ENCODE measurements at places on chromosomes 2 and 18. TPM values are rescaled to one million over a fixed set of nuclear protein-coding genes. Genes with fewer than 3 reads are reported as not detected.

GRCh38 chr2:241354668-241355658, 1.1 kb upstream of the FARP2 start:
- peak; percentile 98 for DNase-seq
- H3K27me3 ChIP-seq: no peaks in the 10 kb centered on the region
- H3K4me1 ChIP-seq: peaks cover 44% of the 10 kb centered on the region
- H3K36me3 ChIP-seq: peaks cover 37% of the 10 kb centered on the region
- H3K27ac ChIP-seq: peak overlapping the region; percentile 53

- peak overlapping the region; percentile 88 for H3K4me3 ChIP-seq
- peaks cover 61% of the 10 kb centered on the region for H3K4me1 ChIP-seq
- peak overlapping the region; percentile 83 for H3K27ac ChIP-seq
- no peaks in the 10 kb centered on the region for H3K27me3 ChIP-seq
- no peak for DNase-seq
- H3K36me3 ChIP-seq: peaks cover 23% of the 10 kb centered on the region
Observed at GRCh38 chr2:113891265-113891959, 1.5 kb downstream of the ACTR3 start.

- no peak overlapping the region for H3K4me3 ChIP-seq
- H3K4me1 ChIP-seq: peaks cover 18% of the 10 kb centered on the region
- H3K36me3 ChIP-seq: no peaks in the 10 kb centered on the region
- DNase-seq: no peak
- H3K27ac ChIP-seq: 0 out of 2 replicates have a peak overlapping the region, but pooled peaks have one; percentile 16
Observed at GRCh38 chr2:168201584-168202116, 45.7 kb downstream of the STK39 start.

GRCh38 chr2:17644997-17645720, 104.7 kb downstream of the VSNL1 start:
- H3K4me3 ChIP-seq: no peak overlapping the region

- H3K27ac ChIP-seq: no peak overlapping the region
- no peaks in the 10 kb centered on the region for H3K4me1 ChIP-seq
- no peak overlapping the region for H3K4me3 ChIP-seq
- DNase-seq: no peak
- H3K36me3 ChIP-seq: no peaks in the 10 kb centered on the region
Observed at GRCh38 chr2:15242936-15243461, 318.1 kb downstream of the NBAS start.

DNA sequence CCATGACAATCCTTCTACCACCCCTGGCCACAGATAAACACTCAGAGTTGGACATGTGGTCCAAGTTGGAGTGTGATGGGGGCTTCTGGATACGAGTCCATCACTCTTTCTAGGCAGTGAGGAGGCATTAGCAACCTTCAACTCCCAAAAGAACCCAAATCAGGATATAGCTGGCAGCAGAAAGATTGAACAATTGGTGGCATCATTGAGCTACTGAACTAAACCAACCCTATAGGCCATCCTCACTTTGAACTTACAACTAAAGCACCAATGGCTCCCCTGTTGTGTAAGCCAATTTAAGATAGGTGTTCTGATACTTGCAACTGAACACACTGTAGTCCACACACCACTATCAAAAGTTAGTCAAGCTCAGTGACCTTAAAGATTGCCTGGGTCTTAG, 24.0 kb upstream of the MARCO start:
- peaks cover 36% of the 10 kb centered on the region for H3K4me1 ChIP-seq
- no peaks in the 10 kb centered on the region for H3K27me3 ChIP-seq

DNA sequence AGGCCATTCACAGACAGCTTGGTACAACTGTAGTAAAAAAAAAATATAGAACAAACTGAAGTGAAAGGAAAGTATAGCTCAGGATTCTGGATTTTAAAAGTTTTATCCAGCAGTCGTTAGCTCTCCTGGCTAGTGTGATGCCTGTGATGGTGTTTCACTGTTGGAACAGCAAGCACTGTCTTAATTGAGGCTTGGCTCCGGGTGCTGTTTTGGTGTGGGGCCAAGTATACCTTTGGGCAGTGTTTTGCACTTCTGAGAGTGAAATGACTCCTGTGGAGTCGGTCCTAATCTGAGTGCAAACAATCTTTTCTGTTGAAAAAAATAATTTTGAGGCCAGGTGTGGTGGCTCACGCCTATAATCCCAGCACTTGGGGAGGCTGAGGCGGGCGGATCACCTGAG, 28.7 kb upstream of the RAB1A start:
- no peak overlapping the region for H3K4me3 ChIP-seq
- no peaks in the 10 kb centered on the region for H3K27me3 ChIP-seq
- no peaks in the 10 kb centered on the region for H3K36me3 ChIP-seq
- H3K27ac ChIP-seq: no peak overlapping the region

DNA sequence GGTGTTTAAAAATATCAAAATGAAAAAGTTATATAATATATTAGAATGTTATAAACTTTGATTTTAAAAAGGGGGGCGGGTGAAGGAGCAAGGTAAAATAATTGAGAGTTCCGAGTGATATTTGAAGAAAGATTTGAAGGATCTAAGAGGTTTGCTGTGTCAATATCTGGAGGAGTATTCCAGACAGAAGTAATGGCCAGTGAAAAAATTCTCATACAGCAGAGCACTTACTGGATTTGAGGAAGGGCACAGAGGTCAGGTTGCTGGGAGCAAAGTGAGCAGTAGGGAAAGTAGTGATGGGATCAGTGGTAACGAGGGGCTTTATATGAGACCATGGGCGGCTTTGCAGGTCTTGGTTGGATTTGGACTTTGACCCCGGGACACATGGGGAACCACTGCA, 531.5 kb downstream of the ADCYAP1 start:
- no peak overlapping the region for H3K4me3 ChIP-seq
- DNase-seq: no peak
- H3K27me3 ChIP-seq: no peaks in the 10 kb centered on the region
- no peak overlapping the region for H3K27ac ChIP-seq
- no peaks in the 10 kb centered on the region for H3K4me1 ChIP-seq

DNA sequence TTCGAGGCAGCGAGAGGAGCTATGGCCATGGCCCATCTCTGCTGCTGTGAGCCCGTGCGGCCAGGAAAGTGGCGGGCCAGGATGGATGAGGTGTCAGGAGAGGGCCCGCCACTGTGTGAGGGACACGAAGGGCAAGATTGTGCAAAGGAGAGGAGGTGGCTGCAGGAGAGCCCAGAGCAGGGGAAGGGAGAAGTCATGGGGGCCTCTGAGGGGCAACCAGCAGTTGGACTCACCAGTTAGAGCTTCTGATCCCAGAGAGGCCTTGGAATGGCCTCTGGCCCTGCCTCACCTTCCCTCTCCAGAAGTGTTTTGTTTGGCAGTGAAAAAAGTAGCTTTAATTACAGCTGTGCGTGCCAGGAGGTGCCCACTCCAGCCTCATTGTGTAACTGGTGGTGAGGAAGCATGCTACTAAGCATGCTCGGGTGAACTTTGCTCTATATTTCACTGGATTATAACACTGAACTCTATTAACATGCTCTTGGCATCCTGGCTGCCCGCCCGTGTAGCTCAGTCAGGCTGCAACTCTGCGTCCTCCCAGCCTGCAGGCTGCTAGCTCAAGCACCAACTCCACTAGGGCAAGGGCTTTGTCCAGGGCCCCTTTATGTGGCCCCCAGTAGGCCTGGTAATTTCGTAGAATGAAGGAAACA, 34.2 kb downstream of the IMPA2 start:
- no peaks in the 10 kb centered on the region for H3K36me3 ChIP-seq
- no peak overlapping the region for H3K4me3 ChIP-seq
- no peaks in the 10 kb centered on the region for H3K27me3 ChIP-seq
- DNase-seq: peak; percentile 71
- peaks cover 16% of the 10 kb centered on the region for H3K4me1 ChIP-seq

- H3K36me3 ChIP-seq: no peaks in the 10 kb centered on the region
- no peaks in the 10 kb centered on the region for H3K27me3 ChIP-seq
- no peak overlapping the region for H3K4me3 ChIP-seq
- DNase-seq: no peak
- H3K4me1 ChIP-seq: no peaks in the 10 kb centered on the region
Observed at GRCh38 chr18:28575123-28575522, 398.2 kb upstream of the CDH2 start.

- no peaks in the 10 kb centered on the region for H3K27me3 ChIP-seq
- no peak overlapping the region for H3K4me3 ChIP-seq
- no peak overlapping the region for H3K27ac ChIP-seq
- peaks cover 7% of the 10 kb centered on the region for H3K36me3 ChIP-seq
- no peaks in the 10 kb centered on the region for H3K4me1 ChIP-seq
Observed at GRCh38 chr2:177520324-177520723, 127.8 kb downstream of the AGPS start.

DNA sequence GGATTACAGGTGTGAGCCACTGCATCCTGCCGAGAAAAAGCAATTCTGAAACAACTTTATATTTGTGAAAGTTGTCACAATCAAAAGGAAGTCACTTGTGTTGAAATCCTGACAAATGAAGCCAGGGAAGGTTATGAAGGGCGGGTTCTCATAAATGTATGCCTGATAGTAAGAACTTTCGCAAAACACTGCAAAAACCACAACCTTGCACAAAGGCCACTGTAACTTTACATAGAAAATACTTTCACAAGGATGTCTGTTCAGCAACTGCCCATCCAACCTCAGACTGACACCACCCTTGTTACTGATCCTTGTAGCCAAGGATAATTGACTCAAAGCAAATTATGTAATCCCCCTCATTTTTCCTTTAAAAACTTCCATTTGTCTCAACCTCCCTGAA, 90.6 kb downstream of the SLC4A3 start:
- H3K27ac ChIP-seq: 0 out of 2 replicates have a peak overlapping the region, but pooled peaks have one; percentile 38
- H3K27me3 ChIP-seq: no peaks in the 10 kb centered on the region
- no peak overlapping the region for H3K4me3 ChIP-seq
- DNase-seq: peak; percentile 68

DNA sequence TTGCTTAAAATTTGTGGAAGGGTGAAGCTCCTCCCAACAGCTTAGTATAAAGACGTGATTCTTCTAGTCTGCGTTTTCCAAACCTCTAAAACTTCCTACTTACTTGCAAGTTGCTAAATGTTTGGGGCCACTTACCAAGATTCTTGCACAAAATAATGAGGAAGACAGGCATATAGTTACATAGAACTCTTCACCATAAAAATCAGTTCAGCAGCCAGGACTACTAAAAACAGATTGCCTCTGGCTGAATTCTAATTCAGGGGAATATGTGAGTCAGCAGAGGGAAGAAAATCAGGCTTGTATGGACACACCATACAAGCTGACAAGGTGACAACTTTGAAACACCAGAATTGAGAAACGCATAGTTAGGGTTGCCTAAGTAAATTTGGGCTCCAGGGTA, 2.8 kb upstream of the PEX13 start:
- H3K36me3 ChIP-seq: no peaks in the 10 kb centered on the region
- H3K4me3 ChIP-seq: peak overlapping the region; percentile 87
- DNase-seq: peak; percentile 95
- peaks cover 54% of the 10 kb centered on the region for H3K4me1 ChIP-seq
- peak overlapping the region; percentile 98 for H3K27ac ChIP-seq

DNA sequence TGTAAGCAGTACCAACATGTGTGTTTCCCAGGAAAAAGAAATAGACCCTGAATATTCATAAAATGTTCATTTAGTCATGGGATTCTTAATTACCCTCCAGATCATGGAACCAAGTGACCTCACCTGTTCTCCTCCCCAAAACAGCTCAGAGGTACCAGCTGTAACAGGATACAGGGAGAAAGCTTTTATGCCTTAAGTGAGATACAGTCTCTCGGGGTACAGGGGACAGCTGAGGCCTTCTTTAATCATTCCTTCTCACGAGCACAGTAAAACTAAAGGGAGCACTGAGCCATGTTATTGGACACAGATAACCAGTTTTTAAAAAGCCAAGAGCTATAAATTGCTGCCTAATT, 16.6 kb downstream of the EPHA4 start:
- H3K4me1 ChIP-seq: no peaks in the 10 kb centered on the region
- H3K36me3 ChIP-seq: no peaks in the 10 kb centered on the region
- no peak overlapping the region for H3K27ac ChIP-seq
- no peaks in the 10 kb centered on the region for H3K27me3 ChIP-seq
- DNase-seq: no peak

The SCG2 gene
- total RNA-seq: 0.48 TPM

The TUBB8B gene
- total RNA-seq: not detected

The CCNYL1 gene
- total RNA-seq: 24.8 TPM

The CD226 gene
- total RNA-seq: 0.13 TPM

The AKAIN1 gene
- total RNA-seq: not detected

Measured in PC-9 (cell line).